T-helper 9 cell (primary cell): ENCODE measurements at places on chromosomes 12 and 14.

DNA sequence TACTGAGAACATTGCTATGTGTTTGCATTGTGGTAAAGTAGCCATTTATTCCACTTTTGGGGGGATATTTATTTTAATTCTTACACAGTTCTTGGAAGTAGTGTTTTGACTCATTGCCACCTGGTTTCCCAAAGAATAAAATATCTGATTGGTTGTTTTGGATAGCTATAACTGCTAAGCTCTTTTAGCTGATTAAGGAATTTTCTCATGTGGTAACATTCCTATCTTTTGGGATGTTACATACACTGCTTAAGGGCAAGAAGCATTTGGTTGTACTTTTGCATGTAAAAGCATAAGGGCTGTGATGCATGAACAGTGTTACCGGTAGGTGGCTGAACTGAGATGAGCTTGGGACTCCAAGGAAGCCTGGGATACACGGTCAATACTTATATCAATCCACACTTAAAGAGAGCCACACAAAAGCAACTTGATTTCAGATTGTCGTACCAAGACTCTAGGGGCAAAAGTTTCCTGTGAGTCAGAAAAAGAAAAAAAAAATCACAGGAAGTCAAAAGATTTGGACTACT, 71.4 kb upstream of the PRKD1 start:
- DNase-seq, result no peak

- DNase-seq, result no peak
These were observed 5.9 kb upstream of the ITGB7 start for GRCh38 chr12:53212931-53213330.

DNA sequence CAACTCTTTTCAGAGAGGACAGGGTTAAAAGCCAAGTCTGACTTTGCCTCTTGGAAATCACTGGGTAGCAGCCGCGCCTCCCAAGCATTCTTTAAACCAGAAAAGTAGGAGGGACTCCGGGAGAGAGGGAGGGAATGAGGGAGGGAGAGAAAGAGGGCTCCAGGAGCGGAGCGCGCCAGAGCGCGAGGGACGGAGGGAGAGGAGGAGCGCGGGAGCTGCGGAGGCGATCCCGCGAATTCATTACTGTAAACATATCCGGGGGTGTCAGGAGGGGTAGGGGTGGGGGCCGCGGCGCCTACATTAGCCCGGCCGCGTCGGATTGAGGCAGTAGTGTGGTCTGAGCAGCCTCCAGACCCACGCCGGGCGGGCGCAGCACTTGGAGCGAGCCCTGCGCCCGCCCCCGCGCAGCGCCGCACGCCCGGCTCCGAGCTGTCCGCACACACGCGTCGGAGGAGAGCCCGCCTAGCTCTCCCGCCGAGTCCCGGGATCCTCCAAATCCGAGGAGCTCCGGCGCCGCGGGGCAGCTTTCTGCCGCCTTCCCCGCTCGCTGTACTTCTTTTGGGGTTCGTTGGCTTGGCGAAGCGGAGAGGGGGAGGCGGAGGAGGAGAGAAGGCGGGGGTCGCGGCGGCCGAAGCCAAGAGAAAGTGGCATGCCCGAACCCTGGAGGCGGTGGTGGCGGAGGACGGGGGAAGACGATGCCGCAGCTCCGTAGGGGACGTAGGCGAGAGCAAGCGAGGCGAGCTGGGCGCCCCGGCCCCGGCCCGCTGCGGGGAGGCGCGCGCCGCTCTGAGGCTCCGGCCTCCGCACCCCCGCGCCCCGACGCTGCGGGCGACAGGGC, 3.3 kb downstream of the FLRT2 start:
- no peak for DNase-seq

DNA sequence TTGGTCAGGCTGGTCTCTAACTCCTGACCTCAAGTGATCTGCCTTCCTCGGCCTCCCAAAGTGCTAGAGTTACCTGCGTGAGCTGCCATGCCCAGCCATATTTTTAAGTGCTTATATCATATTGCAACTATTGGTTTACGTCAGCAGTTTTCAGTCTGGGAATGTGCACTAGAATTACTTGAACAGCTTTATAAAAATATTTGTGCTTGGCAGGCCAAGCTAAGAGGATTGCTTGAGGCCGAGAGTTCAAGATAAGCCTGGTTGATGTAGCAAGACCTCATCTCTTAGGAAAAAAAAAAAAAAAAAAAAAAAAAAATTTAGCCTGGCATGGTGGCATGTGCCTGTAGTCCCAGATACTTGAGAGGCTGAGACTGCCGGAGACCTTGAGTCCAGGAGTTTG, 17.1 kb downstream of the KIAA0586 start:
- DNase-seq, result no peak

DNA sequence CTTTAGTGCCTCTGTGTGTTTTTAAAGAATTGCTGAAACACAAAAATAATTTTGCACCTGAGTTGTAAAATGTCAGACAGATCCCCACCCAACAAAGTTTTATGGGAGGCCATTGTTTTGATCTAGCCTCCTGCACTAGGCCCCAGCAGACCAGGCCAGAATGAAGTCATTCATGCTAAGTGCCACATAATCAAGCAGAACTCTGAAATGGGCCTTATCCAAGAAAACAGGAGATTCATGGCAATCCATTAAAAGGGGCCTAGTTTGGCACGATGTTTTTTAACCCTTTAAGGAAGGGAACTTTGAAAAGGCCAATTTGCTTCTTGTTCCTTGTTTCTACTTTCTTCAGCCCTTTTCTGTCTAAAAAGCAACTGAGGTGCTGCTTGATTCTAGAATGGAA, 260.9 kb downstream of the ITPR2 start:
- DNase-seq, result no peak

DNA sequence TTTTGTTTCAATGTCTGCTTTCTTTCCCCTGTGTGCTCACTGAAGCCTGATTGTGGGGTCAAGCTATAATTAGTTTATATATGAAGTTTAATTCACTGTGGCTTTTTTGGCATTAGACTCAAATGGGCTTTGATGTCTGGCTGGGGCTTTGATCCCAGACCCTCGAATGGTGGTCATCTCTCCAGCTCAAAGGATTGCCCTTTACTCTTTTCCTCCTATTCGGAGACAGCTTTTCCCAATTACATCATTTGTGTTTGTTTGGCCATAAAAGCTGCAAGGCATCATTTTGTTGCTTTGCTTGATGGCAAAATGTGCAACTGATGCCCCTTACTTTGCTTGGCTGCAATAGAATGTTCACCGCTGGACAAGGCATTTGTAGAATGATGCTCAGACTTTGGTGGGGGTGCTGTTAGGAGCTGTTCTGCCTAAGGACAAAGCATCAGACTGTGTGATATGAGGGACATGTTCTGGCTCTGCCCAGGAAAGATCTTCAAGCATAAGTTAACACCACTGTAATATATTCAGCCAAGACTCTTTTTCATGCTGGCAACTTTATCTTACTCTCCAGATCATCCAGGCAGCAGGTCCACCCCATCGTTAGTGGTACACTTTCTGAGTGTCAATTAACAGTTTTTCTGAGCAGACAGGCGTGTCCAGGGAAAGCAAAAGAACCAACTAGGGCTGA, 3.2 kb upstream of the DACT1 start:
- no peak for DNase-seq

DNA sequence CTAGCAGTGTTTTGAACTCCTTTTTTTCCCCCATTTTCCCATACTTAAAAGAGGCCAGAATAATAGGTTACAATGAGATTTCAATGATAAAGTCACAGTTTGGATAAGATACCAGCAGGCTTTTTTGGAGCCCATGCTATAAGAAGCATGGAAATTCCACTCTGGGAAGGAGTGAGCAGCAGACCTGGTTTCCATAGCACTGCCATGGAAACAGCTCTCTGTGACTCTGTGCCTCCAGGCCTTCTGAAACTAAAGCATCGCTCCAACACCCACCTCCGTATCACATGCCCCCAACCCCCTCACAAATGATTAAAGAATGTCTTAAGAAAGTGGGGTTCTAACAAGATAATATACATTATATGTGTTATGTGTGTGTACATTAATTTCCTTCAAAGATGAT, 165.0 kb downstream of the GRIN2B start:
- DNase-seq, result no peak

DNA sequence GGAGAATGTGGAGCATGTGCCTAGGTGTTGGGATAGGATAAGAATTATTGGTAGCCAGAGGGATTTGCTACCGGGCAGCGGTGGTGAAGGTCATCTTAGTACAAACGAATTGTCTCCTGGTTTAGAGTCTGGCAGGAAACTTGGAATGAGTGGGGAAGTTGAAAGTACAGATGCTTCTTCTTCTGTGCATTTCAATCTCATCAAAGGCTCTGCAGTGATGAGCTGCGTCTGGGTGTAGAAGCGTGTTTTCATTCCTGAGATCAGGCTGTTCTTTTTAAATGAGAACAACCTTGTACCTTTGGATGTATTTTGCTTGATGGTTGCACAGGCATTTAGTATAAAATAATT, 2.1 kb downstream of the WNK1 start:
- DNase-seq, result no peak

- no peak for DNase-seq
These were observed 67.5 kb downstream of the DNAH10 start for GRCh38 chr12:123829561-123829960.

DNA sequence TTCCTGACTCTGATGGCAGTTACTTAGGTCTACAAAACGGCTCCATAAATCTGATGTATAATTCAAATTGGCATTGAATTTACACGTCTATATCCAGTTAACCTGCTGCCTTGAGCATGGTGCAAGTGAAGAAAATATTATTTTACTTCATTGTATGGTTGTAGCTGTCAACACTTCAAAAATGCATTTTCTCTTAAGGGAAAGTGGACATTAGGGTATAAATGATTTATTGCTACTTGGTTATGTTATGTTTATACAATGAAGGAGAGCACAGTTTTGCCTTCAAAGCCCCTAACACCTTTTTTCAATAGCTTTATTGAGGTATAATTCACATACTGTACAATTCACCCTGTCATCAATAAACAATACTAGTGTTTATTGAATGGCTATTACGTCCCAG, 2.0 kb upstream of the USP15 start:
- no peak for DNase-seq

DNA sequence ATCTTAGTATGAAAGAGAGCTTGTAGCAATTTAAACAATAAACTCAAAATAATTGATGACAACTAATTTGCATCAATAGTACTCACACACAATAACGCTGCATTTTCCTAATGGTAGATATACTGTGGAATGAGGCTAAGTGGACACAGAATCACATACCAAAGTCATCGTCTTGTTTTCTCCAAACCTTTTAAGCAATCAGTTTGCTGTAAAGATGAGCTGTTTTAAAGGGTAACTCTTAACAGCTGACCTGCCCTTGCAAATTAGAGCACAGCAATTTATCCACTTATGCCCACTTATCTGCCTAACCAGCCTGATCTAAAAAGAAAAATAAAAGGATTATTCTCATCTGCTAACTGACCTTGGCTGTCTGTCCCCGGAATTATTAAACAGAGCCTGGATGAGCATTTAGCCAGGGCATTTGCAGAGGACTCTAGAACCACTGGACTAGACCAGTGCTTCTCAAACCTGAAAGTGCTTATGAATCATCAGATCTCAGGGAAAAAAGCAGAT, 174.3 kb upstream of the BCL2L14 start:
- no peak for DNase-seq

- DNase-seq, result no peak
These were observed 50.2 kb downstream of the RAB35 start for GRCh38 chr12:120066341-120066740.
